ENCODE measurements at places on chromosomes 1 and 21.

- DNase-seq, result no peak
These were observed 217.2 kb upstream of the NFIA start for GRCh38 chr1:60865166-60865565.

- no peak for DNase-seq
These were observed at the start of gene HUNK for GRCh38 chr21:31872452-31873274. HUNK (plus strand) TSS chr21:31873020; CDS start chr21:31873675, 655 bp downstream.

DNA sequence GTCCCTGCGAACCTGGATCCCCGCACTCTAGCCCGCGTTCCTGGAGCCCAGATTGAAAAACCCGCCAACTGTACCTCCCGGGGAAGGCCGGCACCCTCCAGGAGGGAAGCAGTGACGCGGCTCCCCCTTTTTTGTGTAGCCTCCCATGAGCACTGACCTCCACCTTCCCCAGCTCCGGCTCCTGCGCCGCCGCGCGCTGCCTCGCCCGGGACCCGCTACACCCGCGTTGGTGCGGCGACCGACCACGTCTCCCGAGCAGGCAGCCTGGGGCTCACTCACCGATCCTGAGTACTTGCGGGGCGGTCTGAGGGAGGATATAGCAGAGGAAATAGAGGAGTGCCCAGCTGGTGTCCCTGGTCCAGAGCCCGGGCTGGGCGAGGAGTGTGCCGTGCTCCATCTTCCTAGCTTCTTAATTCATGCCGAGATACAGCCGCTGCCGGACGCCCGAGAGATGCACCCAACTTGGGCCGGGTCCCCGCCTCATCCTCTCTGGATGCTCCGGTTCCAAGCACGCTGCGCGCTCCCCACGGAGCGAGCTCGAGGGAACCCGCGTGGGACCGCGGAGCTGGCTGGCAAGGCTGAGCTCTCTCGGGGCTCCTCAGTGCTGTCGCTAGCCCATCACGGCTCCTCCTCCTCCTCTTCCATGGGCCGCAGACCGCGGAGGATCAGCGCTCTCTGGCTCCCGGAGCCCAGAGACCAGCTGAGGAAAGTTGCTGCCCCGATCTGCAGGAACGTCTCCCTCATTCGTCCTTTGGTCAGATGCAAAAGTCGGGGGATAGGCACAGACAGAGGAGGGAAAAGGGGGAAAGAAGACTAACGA is 482 bp downstream of the GRIK1 start:
- DNase-seq, result no peak

DNA sequence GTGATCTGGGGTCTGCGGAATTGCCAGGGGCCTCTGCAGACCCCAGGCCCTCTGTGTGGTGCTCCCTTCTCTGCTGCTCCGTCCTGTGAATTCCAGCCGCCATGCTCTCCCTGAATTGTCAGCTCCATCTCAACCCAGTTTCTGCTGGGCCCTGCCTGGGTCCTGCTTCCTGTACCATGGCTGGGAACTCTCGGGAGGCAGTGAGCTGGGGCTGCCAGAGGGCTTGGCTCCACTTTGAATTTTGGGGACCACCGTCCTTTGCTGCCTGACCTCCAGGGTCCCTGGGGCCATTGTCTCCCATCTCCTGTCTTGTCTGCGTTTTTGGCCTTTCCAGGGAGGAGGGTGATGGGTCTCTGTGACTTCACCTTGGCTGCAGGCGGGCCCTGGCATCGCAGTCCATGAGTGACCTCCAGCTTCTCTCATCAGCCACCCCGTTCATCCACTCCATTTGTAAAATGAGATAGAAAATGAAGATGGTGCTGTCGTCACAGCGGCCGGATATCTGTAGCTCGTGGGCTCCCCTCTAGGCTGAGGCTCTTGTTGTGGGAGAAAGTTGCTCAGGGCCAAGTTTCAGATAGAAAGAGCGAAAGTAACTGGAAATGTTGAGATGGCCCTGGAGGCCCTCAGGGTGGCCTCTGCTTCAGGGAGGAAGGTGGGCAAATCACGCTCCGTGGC is 38.3 kb downstream of the SKI start:
- DNase-seq, result no peak

GRCh38 chr1:15578921-15579682 is 5.7 kb downstream of the AGMAT start:
- DNase-seq, result no peak

DNA sequence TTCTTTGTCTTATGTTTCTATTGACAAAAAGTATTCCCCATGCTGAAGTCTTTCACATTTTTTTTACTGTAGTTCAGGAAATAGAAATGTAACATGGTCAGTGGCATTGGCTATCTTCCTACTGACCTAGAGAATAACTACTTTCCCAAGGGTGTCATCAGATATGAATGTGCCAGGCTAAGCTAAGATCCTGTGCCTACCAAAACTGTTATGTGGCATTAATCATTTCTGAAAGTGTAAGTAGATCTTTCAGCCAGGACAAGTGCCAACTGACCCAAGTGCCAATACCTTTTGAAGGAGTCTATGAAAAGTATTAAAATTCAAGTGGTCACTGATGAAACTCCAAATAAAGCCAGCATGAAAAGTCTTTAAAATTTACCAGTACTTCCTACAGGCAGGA is 165.3 kb downstream of the TNFSF18 start:
- no peak for DNase-seq

- no peak for DNase-seq
These were observed 33.2 kb upstream of the KIAA0040 start for GRCh38 chr1:175225805-175226129.

DNA sequence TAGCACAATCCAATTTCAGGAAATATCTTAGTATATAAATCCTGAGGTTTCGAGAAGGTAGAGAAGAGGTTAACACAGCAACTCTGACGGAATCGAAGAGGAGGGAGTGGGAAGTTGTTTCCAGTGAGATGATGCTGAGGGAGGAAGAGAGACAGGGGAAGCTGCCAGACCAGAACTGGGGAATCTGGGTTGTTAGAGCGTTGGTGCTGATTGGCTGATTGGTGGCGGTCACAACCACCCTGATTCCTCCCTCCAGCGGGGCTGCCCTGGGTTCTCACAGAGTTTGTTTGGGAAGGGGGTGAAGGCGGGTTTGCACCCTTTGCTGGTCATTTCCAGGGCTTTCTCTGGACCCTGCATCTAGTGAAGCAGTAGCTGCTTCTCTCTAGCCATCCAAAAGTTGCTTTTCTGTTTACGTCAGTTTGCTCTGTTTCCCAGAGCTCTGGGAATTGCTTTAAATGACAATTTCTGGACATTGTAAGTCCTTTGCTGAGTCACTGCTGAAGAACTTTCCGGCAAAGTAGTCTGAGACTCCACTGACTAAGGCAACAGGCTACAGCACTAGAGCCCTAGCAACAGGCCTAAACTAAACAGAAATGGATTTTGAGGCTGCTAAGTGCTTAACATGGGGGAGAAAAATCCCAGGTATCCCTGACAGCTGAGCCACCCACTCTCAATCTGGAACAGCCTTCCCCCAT is 90.1 kb downstream of the TENT5C start:
- no peak for DNase-seq

GRCh38 chr1:159188375-159188788 is 16.3 kb upstream of the ACKR1 start:
- no peak for DNase-seq

DNA sequence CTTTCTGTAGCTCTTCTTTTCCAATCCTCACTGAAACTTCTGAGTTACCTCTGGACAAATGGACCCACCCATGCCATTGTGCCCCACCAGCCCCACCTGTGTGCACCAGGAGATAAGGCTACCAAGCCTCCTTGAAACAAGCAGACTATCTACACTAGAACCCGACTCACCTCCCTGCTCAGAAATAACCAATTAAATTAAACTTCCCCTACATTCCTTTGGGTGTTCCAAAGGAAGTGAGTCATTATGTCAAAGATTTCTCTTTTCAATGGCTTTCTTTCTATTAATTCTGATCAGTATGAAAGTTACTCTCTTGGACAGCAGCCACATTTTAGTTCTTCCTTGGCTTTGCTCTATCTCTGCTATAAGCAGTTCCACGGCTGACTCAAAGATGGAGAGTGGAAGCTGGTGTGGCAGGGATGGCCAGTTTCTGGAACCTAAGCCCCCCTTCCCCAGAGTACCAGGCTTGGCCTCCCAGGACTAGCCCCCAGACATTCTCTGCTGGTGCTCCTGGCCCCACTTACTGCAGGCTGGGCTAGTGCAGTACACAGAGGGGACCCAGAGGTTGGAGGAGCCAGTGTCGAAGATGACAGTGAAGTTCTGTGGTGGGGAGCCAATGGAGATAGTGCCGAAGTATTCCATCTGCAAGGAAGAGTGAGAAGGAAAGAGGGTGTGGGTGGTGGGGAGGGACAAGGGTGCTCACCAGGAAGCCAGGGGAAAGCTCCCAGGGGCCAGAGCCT is 1.9 kb downstream of the CTSE start:
- no peak for DNase-seq

DNA sequence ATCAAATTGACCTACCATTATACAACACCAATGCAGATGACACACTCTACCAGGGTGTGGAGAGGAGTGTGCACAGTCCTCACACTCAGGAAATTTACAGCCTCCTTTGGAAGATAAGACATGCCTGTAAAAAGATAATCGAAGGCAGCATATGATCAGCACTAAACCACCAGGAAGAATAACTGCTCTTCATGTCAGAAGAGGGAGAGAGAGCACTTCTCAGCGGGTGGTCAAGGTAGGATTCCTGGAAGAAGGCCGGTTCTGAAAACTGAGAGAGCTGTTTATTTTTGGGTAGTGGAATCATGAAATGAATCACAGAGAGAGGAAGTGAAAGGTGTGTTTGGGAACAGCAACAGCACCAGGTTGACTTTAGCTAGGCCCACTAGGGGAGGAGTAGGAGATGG is 14.0 kb upstream of the ZNF697 start:
- DNase-seq, result no peak

GRCh38 chr1:84407524-84407923 is 9.2 kb downstream of the DNASE2B start:
- DNase-seq, result no peak
